ENCODE measurements at places on chromosomes 1 and 21.

DNA sequence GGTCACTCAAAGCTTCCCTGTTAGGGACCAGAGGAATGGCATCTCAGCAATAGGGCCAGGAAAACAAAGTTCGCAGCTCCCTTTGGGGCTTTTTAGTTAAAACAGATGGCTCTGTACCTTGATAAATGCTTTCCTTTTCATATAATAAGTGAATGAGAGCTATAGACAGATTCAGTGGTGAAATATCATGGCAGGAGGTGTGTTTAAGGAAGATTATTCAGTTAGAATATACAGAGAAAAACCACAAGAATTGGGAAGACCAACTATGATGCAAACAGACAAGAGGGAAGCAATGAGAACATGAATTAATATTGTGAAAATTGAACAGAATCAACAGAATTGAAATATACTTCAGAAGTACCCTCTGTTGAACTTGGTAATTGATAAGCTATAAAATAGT lies 379.4 kb downstream of the PLPP3 start:
- no peak for DNase-seq

DNA sequence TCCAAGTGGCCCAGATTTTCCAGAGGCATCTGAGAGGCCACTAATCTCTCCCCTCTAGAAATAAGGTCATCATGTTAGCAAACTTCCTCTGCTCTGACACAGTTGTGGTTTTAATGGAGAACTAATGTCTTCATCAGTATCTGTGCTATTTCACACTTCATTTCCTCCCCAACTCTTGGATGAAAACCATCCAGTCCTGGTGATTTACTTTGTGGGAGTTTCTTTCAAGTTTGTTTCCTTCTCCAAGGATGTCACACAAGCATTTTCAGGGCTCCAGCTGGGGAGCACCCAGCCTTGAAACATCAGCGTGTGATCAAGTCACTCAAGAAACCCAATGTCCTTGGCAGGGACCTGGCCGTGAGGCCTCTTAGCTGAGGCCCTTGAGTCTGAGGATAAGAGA lies 38.8 kb downstream of the TBX15 start:
- no peak for DNase-seq

DNA sequence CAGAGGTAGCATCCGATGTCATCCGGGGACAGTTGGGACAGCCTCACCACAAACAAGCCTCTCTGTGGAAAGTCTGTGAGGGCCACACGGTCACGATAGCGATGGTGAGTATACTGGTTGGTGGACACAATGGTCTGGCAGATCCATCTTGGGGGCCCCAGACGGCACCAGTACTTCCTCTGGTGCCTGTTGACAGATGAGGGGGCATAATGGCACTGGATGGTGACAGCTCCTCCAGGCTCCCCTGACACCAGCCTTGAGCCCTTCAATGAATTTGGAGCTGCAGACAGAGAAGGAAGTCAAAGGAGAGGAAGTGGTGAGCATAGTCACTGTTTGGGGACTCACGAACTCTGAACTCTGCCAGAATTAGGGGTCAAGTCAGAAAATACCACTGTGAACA lies 8.0 kb downstream of the FCAMR start:
- no peak for DNase-seq

DNA sequence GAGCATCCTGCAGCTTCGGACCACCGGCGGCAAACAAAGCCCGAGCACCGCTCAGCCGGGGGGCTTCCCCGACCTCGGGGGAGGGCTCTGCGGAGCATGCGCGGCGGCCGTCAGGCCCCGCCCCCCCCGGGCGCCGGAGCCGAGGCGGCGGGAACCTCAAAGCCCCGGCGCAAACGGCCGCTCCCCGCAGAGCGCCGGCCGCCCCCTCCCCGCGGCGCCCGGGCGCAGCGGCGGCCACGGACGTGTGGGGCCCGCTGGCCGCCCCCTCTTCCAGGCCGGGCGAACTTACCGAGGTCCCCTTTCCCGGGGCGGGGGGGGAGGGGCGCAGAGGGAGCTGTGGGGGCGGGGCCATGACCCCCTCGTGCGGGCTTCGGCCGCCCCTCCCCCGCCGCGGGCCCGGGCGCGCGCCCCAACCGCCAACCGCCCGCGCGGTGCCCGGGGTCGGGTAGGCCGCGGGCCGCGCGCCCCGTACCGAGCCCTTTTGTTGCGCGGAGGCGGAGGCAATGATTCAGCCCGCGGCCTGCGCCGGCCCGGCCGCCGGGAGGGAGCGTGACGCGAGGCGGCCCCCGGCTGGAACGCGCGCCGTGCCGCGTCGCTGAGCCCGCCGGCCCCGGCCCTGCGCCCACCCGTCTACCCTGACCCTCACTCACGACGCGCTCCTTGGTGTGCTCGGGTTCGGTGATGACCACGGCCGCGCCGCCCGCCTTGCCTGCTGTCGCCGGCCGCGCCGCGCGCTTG lies 1.7 kb downstream of the RCC2 start:
- DNase-seq: peak; percentile 58

GRCh38 chr1:53086491-53087070 lies 24.6 kb downstream of the PODN start:
- DNase-seq: no peak

- no peak for DNase-seq
Measured at GRCh38 chr21:32022146-32022545, 149.3 kb downstream of the HUNK start.

DNA sequence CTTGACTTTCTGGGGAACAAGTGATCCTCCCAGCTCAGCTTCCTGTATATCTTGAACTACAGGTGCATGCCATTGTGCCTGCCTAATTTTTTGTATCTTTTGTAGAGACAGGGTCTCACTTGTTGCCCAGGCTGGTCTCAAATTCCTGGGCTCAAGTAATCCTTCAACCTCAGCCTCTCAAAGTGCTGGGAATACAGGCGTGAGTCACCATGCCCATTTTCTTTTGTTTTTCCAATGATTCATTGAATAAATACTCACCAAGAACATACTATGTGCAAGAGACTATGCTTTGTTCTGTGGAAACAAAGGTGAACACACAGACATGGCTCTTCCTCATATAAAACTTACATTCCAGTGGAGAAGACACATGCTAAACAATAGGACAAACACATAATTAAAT lies 407.8 kb upstream of the DAB1 start:
- no peak for DNase-seq

DNA sequence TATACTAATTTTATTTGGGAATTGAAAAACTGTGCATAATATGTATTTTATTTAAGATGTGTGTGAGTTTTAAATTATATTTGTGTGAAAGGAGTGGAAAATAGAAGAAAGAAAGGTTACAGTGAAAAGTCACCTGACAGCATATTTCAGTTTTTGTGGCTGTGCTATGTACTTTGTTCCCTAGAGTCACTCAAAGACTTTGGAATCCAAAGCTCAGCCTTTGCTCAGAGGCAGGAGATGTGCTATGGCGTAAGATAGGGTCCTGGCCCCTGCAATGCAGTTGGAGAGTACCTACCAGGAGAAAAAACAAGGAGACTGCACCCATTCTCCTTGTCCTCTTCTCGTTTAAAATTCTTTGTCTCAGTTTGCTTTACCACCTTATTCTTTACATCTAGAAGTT lies 2.9 kb downstream of the CCDC30 start:
- no peak for DNase-seq

GRCh38 chr1:171841931-171842761 lies 848 bp downstream of the DNM3 start:
- DNase-seq: peak; percentile 15

DNA sequence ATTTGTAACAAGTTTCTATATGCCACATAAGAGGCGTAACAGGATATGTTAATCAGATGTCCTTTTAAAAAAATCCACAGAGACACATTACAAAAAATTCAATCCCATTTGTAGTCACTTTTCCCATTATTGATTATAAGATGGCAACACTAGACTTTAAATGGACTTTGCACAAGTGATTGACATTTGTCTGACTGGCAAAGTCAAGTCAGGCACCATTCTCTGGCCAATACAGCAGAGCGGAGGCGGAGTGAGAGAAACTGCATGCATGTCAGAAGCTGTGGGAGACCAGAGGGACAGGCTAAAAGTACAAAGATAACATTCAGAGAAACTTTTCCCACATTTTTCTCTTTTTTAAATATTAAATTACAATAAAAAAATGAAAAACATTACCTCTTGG lies 28.1 kb upstream of the RGS5 start:
- DNase-seq: no peak

- DNase-seq: no peak
Measured at GRCh38 chr1:212611000-212611948, 2.7 kb downstream of the ATF3 start.

DNA sequence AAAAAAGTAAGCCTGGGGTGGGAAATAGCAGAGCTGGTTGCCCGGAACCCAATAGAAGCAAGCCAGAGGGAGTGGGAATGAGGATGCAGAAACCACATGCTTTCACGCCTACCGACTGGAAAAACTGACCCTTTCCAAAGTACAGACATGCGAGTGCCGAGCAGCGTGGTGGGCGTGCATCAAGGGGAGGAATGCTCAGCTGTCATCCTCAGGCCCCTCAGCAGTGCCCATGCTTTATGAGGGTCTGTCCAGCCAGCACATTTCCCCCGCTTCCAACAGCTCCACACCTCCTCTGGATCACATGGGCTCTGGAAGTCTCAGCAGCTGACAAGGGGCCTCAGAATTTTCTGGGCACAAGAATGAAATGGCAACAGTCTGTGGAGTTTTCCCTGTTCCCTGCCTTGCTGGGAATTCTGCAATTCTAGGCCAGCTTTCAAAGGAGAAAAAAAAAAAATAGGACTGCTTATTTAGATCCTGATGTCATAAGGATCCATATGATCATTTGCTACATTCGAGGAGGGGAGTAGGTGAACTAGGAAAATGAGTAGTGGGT lies 19.1 kb upstream of the IKBKE start:
- no peak for DNase-seq

DNA sequence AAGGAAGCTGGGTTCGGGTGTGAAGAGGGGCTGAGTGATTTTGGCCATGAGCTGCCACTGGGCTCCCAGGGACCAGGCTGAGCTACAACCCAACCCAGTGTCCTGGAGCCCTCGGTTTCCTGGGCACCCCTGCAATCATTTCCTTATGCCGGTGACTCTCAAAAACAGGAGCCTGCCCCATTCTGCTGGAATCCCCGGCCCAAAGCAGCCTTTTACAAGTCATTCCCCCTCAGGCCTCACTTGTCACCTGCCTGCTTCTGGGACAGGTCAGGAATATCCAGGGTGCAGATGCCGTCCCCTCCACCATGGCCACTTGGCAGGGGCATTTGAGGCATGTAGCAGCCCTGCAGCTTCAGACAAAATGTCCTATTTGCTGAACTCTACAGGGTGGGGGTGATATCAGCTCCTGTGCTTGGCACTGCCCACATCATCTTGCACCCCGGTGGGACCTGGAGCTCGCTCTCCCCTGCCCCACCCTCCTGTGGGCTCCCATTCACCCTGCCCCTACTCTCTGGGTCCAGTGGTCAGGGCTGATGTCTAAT lies 30.0 kb downstream of the CDK18 start:
- DNase-seq: no peak

- DNase-seq: no peak
Measured at GRCh38 chr1:38027201-38028104, 14.9 kb downstream of the UTP11 start.

GRCh38 chr1:152444045-152444444 lies 30.0 kb upstream of the CRNN start:
- DNase-seq: no peak

GRCh38 chr1:41492341-41492848 lies 7.9 kb upstream of the EDN2 start:
- DNase-seq: no peak

GRCh38 chr1:226956942-226957713 lies 17.0 kb downstream of the COQ8A start:
- DNase-seq: no peak

DNA sequence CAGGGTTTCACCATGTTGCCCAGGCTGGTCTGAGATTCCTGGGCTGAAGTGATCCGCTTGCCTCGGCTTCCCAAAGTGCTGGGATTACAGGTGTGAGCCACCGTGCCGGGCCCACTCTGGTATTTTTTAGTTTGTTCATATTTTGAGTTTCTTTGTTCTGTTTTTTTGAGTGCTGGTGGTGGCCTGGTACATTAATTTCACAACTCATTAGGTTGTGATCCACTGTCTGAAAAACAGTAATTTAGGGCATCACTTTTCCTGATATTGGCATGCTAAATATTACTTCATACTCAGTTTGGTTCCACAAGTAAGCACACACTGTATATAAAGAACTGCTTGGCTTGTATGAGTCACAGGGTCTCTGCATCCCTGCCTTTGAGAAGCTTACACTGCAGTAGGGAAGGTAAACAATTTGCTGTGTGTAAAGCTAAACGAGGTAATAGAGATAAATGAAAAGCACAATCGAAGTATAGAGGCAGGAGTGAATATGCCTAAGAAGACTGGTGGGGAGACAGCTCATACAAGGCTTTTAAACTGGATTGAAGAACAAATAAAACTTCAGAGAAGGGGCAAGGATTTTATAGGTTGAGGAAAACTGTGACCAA lies 7.7 kb downstream of the SNX27 start:
- no peak for DNase-seq

- no peak for DNase-seq
Measured at GRCh38 chr1:205456383-205456867, 580 bp upstream of the BLACAT1 start.

DNA sequence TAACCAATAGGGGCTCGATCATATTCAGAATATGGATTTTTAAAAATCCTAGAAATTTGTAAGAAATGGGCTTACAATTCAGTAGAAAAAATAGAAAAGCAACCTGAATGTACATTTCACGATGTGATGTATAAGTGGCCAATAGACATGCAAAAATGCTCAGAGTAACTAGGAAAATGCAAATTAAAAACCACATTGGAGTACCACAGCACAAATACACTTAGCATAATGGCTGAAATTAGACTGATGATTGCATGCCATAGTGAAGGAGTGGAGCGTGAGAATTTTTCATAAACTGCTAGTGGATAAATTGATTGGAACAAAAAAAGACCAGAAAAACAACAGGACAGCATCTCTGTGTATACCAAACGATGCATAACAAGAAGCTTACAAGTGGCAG lies 102.3 kb downstream of the DYRK1A start:
- no peak for DNase-seq

DNA sequence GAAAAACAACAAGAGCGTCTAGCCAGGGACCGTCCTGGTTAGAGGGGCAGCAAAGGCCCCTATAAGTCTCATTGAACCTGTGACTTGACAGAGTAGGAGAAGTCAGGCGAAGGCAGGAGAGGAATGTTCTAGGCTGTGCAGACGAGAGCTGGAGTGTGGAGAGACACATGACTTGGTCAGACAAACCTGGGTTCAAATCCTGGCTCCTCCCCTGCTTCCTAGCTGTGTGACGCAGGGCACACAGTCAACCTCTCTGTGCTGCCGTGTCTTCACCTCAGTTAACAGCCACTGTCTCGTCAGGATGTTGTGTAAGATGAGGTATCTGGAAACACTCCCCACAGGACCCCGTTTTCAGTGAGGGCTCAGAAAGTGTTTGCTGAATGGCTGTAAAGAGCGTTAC lies 15.6 kb downstream of the SLC66A1 start:
- no peak for DNase-seq

GRCh38 chr1:178772952-178773351 lies 47.9 kb downstream of the RALGPS2 start:
- DNase-seq: no peak

DNA sequence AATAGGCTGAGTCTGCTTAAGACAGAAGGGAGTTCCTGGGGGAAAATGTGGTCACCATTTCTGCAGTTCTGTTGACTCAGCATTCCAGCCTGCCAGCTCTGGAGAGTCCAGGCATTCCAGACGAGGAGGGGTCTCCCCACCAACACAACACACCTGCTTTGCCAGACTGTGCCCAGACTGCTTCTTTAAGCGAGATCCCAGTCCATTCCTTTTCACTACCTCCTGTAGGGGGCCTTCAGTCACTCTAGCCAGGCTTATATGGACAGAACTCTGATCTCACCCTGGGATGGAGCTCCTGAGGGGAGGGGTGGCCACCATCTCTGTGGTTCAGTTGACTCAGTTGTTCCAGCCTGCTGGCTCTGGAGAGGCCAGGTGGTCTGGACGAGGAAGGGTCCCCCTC lies 48.5 kb downstream of the UBE2U start:
- DNase-seq: no peak

- no peak for DNase-seq
Measured at GRCh38 chr1:28642056-28642846, 616 bp downstream of the TAF12 start.
